ENCODE measurements at places on chromosomes 7 and 10. TPM values are rescaled to one million over a fixed set of nuclear protein-coding genes. Genes with fewer than 3 reads are reported as not detected.

IL2RA gene
- polyA plus RNA-seq = not detected

TFAM gene
- 68.0 TPM for polyA plus RNA-seq

NRG3 gene
- 11.5 TPM for polyA plus RNA-seq

DNA sequence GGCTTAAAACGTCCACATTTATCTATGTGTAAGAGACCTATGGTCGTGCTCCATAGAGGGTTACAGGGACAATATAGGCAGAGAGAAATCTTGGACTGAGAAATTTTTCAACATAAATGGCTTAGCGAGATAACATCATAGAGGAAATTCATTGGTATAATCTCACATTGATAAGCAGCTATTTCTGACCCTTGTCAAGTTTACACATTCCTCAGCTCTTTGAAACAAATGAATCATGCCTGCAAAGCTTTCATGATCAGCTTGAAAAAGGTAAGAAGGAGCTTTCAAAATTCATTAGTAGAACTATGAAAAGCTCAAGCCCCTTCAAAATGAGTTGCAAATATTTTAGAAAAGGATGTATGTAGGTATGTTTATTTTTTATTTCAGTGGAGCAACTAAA lies 478.8 kb downstream of the NEBL start:
- DNase-seq = no peak

- no peak for DNase-seq
Measured at GRCh38 chr10:62687230-62687748, 117.2 kb upstream of the ADO start.

DNA sequence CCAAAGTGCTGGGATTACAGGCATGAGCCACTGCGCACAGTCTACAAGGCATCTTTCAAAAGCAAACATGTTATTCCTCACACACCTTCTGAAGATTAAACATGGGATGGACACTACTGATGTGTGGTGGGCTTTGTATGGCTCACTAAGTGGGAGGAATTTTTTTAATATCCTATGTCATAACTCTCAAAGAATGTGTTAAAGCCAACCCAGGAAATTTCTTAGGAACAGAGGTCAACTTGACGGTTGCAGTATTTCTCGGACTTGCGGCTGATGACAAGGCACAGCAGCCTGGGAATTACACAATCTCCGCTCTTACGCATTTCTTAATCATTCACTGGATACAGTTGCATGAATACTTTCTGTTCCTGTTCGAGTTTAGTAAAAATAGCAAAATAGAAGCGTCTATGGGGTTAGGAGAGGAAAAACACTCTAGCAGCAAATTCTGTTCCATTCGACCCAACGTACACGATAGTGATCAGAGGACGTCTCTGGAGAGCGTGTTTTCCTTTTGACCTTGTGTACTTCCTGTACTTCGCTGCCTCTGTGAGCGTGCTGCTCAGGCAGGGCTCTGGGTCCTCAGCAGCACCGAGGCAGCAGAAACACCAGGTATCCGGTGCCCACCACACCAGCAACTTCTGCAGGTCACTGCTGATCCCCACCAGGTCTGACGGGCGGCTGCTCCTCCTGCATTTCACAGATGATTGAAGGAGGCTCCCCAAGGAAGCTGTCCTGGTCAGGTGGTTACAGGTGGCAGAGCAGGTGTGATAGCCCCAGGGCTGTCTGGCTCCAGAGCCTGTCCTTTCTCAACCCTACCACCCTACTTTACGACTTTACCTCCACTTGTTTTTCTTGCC lies 26.4 kb upstream of the SRGN start:
- peak; percentile 15 for DNase-seq

DNA sequence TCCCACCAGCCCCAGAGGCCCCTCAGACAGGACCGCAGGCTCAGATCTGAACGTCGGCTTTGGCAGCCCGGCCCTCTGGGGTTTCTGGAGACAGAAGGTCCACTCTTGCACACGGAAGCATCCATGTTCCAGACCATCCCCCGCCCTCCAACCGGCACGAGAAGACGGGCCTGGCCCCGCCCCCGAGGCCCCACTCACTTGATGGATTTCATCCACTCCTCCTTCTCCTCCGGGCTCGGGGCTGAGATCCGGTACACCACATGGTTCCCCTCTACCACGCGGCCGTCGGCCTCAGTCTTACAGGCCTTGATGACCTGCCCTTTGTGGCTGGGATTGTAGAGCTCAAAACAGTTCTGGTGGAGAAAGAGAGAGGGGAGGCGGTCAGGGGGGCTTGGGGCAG lies 107.3 kb downstream of the CYTH3 start:
- no peak for DNase-seq

GRCh38 chr10:45404087-45404769 lies 30.2 kb downstream of the ALOX5 start:
- no peak for DNase-seq

All from left renal cortex interstitium (tissue), 4 donors.